Activated T-cell treated with anti-CD3 and anti-CD28 coated beads for 1 hour (primary cell): ENCODE measurements at places on chromosomes 12 and 14.

- no peak for DNase-seq
Measured at GRCh38 chr12:87363497-87364084, 665.6 kb downstream of the C12orf50 start.

DNA sequence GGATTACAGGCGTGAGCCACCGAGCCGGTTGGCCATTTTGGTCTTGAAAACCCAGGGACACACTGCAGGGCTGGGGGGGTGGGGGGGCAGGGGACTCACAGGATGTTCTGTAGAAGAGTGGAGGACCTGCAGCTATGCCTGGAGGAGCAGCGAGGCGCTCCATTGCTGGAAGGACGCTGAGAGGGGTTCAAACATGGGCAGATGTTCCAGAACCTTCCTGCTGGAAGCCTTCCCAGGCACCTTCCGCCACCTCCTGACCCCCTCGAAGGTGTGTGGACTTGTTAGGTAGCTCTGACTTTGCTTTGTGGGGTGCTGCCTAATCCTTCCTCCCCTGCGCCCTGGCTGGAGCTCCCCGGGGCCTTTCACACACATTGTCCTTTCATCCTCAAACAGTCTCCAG is 19.6 kb upstream of the PPP1R13B start:
- DNase-seq, result no peak

DNA sequence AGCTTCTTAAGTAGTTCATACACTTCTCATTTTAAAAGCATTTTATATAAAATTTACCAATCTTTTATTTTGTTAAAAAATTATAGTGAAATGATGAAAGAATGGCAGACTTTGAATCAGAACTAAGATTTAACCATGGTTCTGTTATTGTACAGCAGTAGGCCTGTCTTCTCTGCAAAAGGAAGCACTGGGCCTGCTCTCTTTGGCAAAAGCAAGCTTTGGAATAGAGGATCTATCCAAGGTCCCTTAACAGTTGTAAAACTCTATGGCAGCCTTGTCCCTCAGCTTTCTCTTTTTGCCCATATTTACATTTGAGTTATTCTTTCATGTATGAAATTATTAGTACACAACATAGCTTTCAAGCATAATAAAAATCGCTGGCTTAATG is 82.8 kb downstream of the PLEKHG7 start:
- DNase-seq, result no peak

DNA sequence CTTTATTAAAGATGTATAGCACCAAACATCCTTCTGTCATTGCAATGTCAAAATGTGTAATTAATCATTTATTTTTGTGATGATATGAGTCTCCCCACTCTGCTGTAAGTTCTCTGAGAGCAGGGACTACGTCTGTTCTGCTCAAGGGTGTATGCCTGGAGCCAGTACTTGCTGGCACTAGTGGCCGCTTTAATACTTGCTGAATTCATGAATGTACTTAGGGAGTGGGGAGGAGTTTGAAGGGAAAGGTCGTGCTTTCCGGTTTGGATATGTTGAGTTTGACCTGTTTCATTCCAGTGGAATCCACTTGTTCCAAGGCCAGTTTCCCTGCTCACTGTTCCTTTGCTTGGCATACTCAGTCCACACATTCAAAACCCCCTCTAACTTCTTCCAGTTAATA is 1.9 kb upstream of the DCAF5 start:
- no peak for DNase-seq

- DNase-seq, result no peak
Measured at GRCh38 chr14:36684946-36685345, 23.3 kb downstream of the PAX9 start.

GRCh38 chr12:31687101-31687527 is 27.6 kb downstream of the ETFBKMT start:
- DNase-seq, result no peak

GRCh38 chr14:56686416-56686815 is 106.8 kb downstream of the TMEM260 start:
- DNase-seq, result no peak

DNA sequence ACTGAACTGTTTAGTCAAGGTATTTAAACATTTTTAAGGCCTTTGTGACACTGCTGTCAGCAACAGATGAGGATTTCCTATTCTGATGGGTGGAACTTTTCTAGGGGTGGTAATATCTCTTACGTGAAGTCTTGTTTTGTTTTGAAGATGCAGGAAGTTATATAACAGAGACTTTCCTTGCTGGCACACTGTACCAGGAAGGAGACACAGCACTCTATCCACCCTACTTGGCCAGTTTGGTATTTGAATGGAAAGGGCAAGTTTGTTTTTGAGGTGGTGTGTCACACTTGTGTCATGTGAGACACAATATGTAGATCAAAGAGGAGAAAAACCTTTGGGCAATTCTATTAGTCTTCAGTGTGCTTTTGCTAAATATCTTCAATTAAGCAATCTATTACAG is 51.6 kb upstream of the SRP54 start:
- DNase-seq, result no peak

- no peak for DNase-seq
Measured at GRCh38 chr14:36173161-36173560, 3.4 kb downstream of the PTCSC3 start.

DNA sequence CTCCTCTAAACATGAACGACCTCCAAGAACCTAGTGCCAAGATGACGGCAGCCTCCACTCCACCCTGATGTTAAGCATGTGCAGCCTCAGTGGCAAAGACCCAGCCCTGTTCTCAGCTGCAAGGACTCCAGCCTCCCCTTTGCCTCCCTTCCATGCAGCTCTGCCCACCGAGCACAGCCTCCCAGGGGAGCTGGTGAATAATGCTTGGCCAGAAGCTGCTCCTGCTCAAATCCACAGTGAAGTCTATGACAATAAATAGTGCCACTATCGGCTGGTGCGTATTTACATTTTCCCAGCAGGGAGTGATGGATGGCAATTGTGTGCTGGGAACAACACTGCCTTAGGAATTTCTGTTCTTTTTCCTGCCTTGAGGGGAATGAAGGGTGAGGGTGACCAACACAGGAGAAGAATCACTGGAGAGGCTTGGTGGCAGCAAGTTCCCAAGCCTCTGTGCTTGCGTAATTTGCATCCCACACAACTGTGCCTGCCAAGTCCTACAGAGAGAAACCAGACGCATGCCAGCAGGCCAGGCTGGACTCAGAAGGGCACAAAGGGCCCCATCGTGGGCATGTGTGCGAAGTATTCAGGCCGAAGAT is 29.9 kb upstream of the TC2N start:
- no peak for DNase-seq

- no peak for DNase-seq
Measured at GRCh38 chr12:51247523-51248206, 9.0 kb downstream of the DAZAP2 start.

DNA sequence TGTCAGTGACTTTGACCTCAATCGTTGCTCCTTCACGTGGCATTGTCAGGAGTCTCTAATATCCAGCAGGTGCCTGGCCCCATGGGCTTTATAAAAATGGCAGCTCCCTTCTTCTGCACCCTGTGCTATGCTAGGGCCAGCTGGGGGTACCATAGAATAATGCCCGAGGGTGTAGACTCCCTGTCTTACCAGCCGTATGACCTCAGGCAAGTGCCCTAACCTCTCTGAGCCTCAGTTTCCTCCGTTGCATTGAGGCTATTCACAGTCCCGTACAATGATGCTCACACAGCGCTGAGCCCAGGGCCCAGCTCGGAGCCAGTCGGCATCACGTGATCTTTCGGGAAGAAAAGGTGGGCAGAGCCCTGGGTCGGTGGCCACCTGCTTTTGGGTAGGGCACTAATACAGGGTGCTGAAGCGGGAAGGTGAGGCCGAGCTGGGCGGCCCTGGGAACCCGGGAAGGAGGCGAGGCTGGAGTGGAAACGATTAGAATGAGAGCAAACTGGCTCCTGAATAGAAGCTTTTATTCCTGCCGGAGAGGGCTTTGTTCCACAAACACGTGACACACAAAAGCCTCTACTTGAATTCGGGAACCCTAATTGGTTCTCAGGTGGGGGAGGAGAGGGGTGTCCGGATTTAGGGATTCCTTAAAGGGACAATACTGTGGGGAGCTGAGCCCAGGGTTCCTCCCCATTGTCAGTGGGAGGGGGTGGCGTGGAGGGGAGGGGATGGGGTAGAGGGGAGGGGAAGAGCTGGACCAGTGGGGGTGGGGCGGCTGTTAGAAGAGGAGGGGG is 19.9 kb upstream of the MSI1 start:
- no peak for DNase-seq

DNA sequence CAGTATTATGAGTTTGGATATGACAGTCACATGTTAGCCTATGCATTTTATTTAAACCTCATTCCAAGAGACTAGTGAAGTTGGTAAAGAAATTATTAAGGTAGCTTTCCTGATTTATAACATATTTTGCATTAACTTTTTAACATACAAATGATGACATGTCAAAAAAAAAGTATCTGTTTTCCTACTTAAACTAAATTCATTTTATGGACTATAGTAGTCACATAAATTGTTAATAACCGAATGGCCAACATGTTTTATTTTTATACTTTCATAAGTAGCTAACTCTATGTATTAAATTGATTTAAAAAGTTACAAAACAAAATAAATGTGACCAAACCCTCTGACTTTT is 14.7 kb downstream of the TAOK3 start:
- DNase-seq, result no peak

DNA sequence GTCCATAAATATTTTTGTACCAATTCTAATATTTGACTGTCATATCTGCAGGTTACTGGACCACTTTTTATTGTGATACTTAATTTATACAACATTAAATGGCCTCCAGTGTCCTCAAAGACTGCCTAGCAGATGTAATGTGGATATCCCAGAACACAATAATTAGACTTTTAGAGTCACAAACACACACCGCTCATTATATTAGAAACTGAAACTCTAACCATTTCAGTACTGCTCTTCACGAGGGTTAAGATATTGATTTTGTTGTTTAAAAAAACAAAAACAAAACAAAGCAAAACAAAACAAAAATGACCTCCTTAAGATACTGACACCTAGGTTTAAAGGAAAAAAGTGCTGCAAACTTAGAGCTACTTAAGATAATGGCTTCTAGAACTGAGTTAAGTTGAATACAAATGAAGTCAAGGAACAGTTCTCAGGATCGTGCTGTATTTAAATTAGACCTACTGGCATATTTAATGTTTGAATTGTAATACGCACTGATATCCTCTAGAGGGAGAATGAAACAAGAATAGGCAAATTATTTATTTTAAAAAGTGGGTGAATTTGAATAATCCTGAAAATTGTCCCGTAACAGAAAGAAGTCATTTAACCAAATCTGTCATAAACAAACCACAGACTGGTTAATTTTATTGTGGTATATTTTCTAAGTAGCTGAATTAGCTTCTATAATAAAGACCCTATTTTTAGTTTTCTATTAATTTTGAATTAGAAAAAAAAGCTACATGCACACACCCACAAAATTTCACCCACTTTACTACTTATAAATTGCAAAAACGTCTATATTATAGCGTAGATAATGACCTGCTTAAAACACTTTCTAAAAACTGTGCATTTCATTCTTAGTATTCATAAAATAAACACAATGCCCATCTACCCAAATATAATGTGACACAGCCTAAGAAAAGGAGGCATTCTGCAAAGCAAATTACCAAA is 395.2 kb upstream of the DCN start:
- no peak for DNase-seq

DNA sequence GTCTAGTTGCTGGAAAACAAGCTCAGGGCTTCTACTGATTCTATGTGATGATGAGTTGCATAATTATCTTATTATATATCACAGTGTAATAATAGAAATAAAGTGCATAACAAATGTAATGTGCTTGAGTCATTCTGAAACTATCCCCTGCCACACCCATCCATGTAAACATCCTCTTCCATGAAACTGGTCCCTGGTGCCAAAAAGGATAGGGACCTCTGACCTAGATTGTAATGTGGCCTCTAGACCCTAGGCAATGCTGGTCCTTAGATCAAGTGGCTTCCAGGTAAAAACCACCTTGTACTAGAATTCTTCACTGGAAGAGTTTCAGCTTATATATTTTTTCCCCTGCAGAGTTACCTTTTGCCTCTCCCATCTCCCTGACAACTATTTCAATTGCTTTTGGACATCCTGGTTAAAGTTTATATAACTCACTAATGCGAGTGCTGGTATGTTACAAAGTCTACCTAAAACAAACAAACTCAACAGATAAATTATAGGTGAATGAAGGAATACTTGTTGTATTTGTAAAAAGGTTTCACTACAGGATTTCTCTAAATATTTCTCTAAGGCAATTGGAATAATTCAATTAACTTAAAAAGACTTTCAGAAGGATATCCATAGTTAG is 462.5 kb downstream of the NAV3 start:
- DNase-seq, result no peak

- no peak for DNase-seq
Measured at GRCh38 chr14:101017209-101017608, 113.7 kb upstream of the RTL1 start.

DNA sequence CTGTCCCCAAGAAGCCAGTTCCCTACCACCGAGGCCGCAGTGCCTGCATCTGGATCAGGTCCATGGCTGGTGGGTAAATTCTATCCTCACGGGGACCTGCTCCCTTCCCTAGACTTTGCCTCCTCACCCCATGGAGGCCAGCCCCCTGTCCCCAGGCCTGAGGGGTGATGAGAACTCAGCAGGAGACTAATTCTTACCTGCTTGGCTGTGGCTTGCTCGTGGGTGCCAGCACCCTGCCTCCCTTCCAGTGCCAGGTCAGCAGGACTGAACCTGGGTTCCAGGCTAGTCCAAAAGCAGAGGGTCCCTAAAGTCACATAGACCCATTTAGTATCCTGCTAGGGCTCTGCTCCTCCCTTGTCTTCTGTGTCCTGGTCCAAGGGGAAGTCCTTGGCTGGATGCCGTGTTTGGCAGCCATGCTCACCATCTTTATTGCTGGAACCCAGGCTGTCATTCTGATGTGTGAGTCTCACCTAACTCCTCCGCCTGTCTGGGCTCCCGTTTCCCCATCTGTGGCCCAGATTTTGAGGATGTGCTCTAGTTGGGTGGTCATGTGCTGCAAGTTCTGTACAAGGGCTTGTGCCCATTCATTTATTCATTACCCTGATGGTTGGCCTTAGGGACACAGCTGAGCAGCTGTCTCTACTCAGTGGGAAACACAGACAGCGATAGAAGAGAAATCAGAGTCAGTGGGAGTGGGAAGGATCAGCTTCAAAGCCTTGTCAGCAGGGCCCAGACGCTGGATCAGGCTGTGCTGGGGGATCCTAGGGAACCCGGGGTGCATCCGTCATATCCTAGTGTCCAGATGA is 949 bp downstream of the PLBD2 start:
- DNase-seq, result no peak

- DNase-seq, result no peak
Measured at GRCh38 chr12:132132609-132133430, 11.3 kb downstream of the DDX51 start.

- DNase-seq, result no peak
Measured at GRCh38 chr12:52570511-52570910, 3.1 kb downstream of the KRT74 start.

GRCh38 chr14:34649344-34649743 is 19.4 kb upstream of the SNX6 start:
- DNase-seq, result no peak

DNA sequence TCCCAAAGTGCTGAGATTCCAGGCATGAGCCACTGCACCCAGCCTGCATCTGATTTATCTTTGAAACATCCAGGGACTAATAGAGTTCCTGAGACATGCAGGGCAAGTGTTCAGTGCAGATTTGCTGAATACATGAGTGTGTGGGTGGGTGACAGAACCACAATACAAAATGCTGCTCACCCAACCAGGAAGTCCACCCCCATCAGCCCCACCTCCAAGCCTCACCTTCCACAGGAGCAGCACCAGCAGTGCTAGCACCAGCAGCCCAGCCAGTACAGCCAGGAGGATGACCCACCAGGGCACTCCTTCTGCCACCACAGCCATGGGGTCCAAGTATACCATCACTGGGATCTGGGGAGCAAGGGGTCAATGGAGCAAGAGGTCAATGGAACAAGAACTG is 20.0 kb downstream of the ITGA7 start:
- no peak for DNase-seq
